Esophagus squamous epithelium (tissue), 5 donors: ENCODE measurements at places on chromosomes 1 and 21.

- no peak for DNase-seq
Observed at GRCh38 chr21:20276954-20277353, 721.3 kb upstream of the NCAM2 start.

DNA sequence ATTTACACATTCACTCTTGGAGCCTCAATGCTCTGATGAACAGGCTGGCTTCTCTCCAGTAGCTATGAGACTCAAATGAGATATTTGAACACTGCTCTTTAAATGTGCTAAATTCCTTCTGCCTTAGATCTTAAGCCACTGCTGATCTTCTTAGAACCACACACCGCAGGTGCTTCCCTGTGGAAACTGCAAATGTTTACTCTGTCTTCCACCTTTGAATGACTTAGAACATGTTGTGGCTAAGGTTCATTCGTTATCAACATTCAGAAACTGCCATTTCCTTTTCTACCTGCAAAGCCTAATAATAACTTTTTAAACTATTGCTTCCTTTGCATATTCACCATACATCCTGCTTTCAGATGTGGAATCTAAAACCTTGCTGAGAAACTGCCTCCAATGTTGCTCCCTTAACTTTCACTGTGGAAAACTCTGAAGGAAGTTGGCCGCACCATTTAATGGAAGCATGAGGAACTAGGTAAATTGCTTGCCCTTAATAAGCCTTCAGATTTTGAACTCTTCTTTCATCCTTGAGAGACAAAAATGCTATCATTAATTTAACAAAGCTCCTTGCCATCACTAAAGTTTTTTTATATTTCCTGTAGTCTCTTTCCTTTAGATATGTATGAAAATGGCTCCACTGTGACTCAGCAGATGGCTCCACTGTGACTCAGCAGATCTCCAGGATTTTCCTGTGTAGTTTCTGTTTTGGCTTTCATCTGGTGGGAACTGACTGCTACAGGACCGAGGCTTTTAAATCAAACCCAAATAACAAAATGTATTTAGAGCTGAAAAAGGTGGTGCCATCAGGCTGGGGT lies 143.8 kb downstream of the TNFSF18 start:
- DNase-seq, result no peak

GRCh38 chr1:111334169-111334568 lies 43.5 kb downstream of the CHIA start:
- no peak for DNase-seq

- DNase-seq, result no peak
Observed at GRCh38 chr1:174839211-174839610, 160.5 kb upstream of the CACYBP start.

DNA sequence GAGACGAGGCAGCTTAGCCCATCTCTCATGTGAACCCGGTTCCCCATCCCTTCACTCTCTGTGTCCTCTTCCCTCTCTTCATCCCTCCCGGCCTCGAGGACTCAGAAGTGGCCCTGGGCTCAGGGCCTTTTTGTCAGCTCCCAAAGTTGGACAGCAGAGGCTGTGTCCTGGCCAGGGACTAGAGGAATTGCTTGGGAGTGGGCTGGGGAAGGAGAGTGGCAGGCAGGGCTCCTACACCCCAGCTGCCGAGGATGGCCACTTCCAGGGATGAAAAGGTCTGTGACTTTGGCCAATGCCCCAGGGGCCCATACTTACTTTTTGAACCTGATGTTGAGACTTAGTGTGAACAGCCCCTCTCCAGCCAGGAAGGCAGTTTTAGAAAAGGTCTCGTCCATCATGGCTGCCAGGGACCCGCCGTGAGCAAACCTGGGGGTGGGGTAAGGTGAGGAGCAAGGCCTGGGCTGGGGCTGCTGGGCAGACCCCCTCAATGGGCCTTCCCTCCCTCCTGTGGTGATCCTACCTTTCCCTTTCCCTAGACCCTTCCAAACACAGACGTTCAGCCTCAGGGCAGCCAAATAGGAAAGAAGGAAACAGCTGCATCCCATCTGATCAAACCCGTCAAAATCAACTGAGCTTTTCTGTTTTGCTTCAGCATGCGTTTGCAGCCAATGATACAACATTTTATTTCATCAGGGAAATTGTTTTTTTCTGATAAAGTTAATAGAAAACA lies 5.5 kb downstream of the THEM5 start:
- DNase-seq, result no peak

- no peak for DNase-seq
Observed at GRCh38 chr21:31347435-31348032, 3.5 kb upstream of the TIAM1 start.

GRCh38 chr1:235011064-235011598 lies 117.5 kb downstream of the TOMM20 start:
- no peak for DNase-seq

GRCh38 chr1:43315481-43315880 lies 14.7 kb downstream of the TIE1 start:
- DNase-seq, result no peak

- DNase-seq, result no peak
Observed at GRCh38 chr1:170670802-170671628, 7.1 kb downstream of the PRRX1 start.

DNA sequence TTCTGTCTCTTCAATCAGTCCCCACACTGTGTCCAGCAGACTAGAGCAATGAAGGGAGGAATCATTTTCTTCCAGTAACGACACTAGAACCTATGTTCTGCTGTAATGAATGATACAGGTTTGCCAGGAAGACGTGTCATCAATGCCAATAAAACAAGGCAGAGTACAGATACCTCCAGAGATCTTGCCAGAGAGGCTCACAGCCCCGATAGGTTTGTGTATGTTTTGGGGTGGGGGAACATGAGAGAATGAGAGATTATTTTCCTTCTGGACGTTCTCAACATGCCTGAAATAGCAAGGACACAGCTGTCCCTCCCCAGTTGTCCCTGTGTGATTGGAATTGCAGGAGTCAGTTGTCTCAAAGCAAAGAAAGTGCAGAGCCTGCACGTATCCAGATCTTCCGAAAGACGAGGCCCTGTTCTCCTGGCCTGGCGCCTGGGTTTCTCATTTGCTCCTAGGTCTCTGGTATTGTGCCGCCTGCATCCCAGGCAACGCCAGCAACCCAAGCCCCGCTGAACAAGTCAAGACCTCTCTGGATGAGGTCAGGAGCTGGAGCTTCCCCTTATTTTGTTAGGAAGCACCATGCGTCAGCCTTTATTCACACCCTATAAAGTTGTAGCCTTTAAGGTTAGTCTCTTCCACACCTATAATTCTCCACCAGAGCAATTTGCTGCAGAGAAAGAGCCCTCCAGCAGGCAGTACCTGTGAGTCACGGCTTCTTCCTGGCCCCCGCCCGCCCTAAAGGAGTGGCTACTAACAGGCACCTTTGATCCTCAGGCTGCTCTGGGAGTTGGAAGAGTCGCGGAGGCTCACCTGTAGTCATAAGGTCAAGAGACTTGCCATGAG lies 130.5 kb downstream of the TOMM20 start:
- no peak for DNase-seq

- no peak for DNase-seq
Observed at GRCh38 chr21:37753122-37753599, 163.1 kb downstream of the KCNJ6 start.
